ENCODE measurements at places on chromosomes 7 and 10.

DNA sequence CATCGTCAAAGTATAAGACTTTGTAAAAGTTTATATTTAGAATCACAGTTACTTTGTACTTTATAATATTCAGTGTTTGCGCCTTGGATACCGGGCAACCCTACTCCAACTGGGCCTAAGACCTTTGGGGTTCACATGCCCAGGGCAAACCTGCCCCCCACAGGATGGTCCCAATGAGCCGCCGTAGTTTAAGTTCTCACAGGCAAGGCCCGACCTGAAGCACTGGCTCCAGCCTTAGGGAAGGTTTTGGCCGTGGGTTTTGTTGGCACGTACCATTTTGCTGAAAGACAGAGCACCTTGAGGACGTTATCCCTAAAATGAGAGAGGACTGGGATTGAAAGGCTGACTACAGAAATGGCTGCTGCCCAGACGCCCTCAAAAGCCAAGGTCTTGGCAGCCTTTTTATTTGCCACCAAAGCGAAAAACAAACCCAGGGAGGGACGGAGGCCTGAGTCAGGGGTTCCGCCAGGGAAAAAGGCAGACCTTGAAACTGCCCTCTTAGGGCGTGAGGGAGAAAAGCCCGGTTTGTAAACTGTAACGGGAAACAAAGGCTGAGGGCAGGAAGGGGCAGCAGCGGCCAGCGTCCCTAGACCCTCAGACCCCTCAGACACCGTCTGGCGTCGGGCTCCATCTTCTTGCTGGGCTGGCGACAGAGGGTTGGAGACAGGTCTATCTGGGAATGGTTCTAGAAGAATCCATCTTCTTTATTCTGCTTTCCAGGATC lies at the start of gene CCDC172:
Gene CCDC172, plus strand, starts transcription at position 222 of the 724 bp plus-strand sequence. CDS start 564 bp downstream, outside the sequence.
- no peak for DNase-seq

GRCh38 chr10:11212288-11213085 lies 194.8 kb downstream of the CELF2 start:
- DNase-seq, result no peak

DNA sequence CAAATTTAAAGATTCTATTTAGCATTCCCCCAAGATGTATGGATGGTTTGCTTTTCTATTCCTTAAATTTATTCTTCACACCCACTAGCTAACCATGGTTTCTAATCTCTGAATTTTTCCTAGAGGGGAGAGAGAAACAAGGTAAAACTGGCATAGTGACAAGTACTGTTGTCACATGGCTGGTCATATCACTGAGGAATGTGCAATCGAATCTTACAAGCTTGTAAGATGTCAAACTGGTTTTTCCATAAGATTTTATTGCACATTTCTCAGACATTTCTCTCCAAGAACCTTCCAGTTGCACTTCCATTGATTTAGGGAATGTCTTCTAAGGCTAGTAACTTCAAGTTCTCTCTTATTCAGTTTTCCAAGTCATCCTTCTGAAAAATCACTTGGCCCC lies 89.8 kb downstream of the MBL2 start:
- DNase-seq, result no peak

- DNase-seq, result peak; percentile 33
Measured at GRCh38 chr7:24825931-24826661, 68.8 kb upstream of the GSDME start.

DNA sequence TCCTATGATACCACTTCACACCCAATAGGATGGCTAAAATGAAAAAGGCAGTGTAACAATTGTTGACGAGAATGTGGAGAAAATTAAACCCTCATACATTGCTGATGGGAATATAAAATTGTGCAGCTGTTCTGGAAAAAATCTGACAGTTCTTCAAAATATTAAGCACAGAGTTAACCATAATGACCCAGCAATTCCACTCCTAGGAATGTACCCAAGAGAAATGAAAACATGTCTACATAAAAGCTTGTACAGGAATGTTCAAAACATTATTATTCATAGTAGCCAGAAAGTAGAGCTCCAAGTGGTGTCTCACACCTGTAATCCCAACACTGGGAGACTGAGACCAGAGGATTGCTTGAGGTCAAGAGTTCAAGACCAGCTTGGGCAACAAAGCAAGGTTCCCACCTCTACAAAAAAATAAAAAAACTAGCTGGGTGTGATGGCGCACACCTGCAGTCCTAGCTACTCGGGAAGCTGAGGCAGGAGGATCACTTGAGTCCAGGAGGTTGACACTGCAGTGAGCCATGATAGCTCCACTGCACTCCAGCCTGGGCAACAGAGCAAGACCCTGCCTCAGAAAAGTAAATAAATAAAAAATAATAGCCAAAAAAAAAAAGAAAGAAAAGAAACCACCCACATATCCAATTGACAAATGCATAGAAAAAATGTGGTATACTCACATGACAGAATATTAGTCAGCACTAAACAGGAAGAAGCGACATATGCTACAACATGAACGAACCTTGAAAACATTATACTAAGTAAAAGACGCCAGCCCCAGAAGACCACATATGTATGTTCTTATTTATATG lies 5.0 kb downstream of the RHEB start:
- DNase-seq, result no peak

DNA sequence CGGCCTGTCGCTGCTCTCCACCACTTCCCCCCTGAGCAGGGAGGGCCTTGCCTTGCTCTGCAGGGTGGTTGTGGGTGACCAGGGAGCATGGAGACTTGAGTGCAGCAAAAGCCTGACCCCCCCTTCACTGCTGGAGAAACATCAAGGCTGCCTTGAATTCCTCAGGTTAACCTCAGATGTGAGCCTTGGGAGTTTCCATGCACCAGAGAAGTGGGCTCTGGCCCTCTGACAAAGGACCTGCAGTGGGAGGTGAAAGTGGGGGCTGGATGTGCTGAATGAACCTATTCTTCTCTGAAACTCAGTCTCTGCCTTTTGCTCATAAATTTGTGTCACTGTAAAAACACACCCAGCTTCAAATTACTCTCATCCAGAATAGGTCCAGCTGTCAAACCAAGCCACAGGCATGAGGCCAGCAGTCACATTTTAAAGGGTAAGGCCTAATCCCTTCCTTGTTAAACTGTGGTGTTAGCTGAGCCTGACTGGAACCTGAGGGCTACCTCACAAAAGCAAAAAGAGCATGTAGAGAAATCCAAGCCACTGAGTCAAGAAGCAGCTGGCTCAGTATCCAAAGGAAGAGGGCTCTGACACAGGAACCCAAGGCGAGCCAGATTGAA lies 356.8 kb downstream of the CCSER2 start:
- DNase-seq, result no peak

DNA sequence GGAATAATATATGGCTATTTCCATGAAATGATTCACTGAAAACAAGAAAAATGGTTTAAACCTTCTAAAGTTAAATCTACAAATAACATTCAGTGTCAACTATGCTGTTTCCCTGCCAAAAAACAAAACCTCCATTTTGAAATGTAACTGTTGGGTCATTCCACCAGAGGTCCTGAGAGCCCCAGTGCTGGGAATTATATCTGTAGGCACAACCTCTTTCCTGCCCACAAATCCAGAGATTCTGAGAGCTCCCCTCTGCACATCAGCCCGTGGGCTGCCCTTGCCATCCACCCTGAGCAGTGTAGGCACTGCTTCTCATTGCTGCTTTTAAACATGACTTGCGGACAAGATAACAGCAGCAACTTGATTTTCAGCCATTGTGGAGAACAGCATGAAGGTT lies 198.6 kb downstream of the TMEM178B start:
- DNase-seq, result no peak

- DNase-seq, result no peak
Measured at GRCh38 chr7:23852988-23853387, 143.0 kb downstream of the STK31 start.

DNA sequence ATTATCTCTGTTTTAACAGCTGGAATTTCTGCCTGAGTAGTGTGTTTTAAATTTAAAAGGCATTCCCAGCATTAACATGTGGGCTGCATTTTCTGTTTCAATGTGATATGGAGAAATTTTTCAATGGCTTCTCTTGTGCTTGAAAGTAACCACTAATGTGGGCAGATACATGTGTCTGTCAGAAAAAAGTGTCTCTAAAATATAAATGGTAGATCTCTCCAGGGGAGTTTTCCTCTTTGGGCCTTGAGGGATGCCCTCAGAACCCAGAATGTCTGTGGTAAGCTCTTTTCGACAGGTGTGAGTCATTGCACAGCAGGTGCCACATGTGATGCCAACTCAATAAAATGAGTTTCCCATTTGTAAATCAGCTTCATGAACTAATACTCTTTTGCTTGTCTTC lies 221.1 kb downstream of the SEMA3E start:
- DNase-seq, result no peak

DNA sequence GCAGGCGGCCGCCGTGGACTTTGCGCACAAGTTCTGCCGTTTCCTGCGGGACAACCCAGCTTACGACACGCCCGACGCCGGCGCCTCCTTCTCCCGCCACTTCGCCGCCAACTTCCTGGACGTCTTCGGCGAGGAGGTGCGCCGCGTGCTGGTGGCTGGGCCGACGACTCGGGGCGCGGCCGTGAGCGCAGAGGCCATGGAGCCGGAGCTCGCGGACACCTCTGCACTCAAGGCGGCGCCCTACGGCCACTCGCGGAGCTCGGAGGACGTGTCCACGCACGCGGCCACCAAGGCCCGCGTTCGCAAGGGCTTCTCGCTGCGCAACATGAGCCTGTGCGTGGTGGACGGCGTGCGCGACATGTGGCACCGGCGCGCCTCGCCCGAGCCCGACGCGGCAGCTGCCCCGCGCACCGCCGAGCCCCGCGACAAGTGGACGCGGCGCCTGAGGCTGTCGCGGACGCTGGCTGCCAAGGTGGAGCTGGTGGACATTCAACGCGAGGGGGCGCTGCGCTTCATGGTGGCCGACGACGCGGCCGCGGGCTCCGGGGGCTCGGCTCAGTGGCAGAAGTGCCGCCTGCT lies 14.1 kb downstream of the SH2B2 start:
- DNase-seq, result no peak

DNA sequence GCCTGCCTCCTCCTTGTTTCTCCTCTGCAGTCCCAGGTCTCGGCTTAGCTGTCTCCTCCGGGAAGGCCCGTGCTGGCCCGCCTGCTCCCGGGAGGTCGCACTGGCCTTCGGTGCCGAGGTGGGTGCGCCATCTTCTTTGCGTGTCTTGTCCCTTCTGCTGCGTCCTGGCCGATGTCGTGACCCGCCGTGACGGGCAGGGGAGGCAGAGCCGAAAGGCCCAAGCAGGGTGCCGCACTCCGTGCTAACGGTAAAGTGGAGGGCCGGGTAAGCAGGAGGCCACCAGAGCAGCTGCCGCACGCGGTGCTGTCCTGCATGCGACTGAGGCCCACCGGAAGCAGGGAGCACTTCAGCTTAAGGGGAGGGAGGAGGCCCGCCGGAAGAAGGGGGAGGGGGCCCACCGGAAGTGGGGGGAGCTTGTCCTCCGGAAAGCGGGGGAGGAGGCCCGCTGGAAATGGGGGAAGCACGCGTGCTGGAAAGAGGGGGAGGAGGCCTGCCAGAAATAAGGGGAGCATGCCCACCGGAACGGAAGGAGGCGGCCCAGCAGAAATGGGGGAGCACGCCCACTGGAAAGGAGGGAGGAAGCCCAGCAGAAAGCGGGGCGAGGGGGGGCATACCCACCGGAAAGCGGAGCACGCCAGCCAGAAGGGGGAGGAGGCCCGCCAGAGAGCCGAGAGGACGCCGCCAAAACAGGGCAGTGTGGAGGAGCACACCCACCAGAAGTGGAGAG lies 71.4 kb downstream of the PROSER2 start:
- DNase-seq, result no peak

DNA sequence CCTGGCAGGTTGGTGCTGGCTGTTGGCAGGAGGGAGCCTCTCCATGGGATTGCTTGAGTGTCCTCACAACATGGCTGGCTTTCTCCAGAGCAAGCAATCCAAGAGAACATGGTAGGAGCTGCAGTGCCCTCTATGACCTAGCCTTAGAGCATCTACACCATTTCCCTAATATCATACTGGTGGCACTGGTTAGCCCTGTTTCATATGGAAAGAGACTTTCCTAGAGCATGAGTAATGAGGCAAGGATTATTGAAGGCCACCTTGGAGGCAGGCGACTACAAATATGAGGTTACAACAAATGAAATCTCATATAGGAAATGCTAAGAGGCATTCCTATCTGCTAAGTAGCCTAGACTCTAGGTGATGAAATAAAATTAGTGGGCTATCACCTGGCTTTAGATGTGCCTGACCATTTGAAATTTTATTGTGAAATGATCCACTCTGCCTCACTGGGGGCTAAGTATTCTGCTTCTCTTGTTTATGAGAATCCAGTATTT lies 153.6 kb downstream of the RGS10 start:
- DNase-seq, result no peak

- no peak for DNase-seq
Measured at GRCh38 chr10:51468424-51468823, 231.0 kb downstream of the CSTF2T start.

- DNase-seq, result no peak
Measured at GRCh38 chr10:575402-576129, 113.9 kb downstream of the DIP2C start.

GRCh38 chr10:43322769-43323168 lies 48.7 kb upstream of the FXYD4 start:
- DNase-seq, result peak; percentile 85

DNA sequence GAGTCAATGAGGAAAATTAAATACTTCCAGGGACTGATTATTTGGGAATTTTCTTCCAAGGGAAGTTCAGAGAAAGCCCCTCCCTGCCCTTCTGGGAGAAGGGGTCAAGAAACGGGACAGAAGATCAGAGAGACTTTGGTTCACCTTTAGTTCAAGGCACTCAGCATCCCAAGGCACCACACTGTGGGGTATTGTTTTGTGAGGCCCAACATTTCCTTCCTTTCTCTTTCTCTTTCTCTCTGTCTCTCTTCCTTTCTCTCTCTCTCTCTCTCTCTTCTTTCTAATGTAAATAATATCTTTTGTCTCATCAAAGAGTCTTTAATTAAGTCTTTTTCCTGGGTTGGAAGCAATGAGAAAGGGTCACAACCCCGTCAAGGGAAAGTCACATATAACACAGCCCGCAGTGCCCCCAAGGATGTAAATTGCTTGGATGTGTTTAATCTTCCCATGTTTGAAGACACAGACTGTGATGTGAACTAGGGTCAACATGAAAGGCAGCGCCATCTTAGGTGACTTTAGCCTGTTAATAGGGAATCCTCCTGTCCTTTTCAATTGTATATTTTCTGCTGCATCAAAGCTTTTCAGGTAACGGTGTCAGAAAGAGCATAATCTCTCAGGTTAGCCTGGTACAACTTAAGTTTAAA lies 983.3 kb upstream of the C7orf33 start:
- no peak for DNase-seq
